ENCODE measurements at places on chromosomes 12 and 14.

GRCh38 chr12:42683933-42684801 lies 94.6 kb upstream of the PRICKLE1 start:
- no peak for DNase-seq

DNA sequence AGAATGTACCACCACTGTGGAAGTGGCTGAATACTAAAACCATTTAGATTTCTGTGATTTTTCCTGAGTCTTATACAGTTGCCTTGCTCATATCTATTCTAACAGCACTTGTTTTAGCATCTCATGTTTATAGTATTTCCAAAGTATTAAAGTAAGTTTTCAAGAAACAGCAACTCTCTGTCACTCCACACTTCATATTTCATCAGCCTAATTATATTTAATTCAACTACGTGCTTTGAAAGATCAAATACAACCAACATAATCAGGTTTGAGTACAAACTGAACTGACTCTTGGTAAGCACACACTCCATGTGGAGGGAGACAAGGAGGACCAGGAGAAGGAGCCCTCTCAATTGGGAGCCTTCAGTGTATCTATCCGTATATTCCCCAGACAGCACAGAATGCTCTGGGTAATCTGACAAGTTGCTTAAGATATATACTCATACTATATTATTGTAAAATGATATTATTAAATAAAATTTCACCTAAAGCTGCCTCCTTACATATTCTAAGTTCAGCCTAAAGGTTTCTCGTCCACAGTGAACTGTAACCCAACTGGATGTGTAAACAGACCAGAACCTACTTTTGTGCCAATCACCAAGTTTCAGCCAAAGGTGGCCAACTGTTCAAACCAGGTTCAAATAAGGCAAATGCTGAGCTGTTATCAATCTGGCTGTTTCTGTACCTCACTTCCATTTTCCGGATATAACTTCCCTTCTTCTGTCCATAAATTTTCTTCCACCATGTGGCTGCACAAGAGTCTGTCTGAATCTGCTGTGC lies 105.0 kb upstream of the RASSF8 start:
- no peak for DNase-seq

DNA sequence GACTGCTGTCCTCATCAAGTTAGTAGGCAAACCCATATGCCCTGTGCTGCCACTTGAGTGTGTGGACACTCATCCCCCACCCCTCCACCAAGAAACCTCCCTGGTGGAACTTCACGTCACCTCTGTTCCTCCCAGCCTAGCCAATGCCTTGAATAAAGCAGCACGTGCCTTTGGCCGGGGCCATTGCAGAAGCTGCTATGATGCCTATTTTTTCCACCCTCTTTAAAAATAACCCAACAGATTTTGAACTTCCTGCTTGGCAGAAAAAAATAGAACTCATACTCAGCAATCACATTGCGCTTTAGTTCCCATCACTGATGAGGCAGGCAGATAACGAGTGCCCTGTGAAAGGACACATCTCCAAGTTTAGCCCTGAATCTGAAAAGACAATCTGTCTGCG lies 23.1 kb upstream of the PWP1 start:
- no peak for DNase-seq

- peak; percentile 26 for DNase-seq
Measured at GRCh38 chr12:138898-139534, 72.4 kb downstream of the IQSEC3 start.

- no peak for DNase-seq
Measured at GRCh38 chr14:20732979-20733635, 12.6 kb upstream of the EDDM3A start.

DNA sequence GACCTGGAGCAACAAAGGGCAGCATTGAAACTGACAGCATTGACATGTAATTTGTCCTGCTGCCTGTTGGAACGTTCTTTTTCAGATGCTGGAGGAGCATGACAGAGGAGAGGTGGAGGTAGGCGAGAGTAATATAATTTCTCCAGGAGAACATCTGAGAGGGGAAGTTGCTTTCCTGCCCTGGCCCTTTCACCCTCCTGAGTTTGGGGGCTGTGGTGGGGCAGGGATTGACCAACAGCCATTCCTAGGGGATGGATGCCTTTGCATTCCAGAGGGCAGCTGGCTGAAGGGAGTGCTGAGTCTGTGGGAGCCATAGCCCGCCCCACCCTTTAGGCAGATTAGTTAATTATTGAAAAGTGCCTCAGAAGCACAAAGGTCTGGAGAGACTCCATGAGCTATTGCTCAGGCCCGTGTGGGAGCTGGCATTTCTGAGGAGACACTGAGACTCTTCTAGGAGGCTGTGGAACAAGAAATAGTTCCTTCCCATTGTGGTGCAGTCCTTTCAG lies 73.5 kb downstream of the ARF6 start:
- DNase-seq, result no peak

DNA sequence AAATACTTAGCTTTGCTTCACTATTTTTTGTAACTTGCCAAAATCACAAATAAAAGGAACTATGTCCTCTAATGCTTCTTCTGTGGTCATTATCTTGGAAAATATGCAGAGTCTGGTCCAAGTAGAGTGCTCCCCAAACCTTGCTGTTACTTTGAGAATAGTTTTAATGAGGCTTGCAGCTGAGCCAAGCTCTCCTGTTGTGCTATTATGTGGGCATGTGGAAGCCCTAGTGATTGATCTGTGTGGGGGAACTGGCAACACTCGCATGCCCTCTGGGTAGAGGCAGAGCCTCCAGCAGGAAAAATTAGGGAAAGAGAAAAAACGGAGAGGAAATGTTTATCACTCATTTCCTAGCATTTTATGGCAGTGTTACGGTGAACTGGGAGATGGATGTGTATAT lies 473.1 kb downstream of the EGLN3 start:
- DNase-seq, result no peak

- peak; percentile 18 for DNase-seq
Measured at GRCh38 chr12:14185427-14186192, 179.9 kb upstream of the ATF7IP start.

DNA sequence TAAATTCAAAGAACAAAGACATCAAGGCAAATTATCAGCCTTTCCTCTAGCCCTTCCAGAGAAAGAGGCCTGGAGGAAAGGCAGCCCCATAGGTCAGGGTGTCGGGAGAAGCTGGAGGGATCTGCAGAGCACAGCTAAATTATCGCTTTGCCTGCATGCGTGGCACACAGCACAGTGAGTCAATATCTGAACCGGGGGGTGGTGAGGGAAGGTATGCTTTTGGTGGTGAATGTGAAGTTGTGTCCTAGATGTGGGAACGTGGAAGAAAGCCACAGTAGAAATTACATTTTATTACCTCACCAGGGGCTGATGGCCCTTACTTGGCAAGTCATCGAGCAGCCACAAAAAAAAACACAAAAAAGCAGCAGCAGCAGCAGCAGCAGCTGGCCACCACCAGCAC lies 243.2 kb downstream of the EGLN3 start:
- DNase-seq, result no peak

- DNase-seq, result no peak
Measured at GRCh38 chr12:65967696-65968095, 143.4 kb downstream of the HMGA2 start.

DNA sequence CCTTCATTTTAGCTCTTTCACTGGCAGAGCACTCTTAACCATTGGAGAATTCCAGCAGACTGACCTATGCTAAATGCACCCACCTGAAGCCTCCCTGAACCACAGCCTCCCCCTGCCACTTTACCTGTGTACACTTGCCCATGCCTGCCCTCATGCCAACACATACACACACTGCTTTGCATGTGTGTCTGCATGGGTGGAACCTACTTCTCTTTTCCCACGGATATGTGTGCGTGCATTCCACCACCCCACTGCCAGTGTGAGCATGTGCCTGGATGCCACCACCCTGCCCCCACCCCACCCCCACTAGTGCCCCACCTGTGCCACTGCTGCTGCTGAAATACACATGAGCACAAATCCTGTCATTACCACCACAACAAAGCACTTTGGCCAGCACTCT lies 49.5 kb upstream of the EEA1 start:
- DNase-seq, result no peak

GRCh38 chr12:8446642-8447547 lies 8.9 kb upstream of the CLEC6A start:
- no peak for DNase-seq

DNA sequence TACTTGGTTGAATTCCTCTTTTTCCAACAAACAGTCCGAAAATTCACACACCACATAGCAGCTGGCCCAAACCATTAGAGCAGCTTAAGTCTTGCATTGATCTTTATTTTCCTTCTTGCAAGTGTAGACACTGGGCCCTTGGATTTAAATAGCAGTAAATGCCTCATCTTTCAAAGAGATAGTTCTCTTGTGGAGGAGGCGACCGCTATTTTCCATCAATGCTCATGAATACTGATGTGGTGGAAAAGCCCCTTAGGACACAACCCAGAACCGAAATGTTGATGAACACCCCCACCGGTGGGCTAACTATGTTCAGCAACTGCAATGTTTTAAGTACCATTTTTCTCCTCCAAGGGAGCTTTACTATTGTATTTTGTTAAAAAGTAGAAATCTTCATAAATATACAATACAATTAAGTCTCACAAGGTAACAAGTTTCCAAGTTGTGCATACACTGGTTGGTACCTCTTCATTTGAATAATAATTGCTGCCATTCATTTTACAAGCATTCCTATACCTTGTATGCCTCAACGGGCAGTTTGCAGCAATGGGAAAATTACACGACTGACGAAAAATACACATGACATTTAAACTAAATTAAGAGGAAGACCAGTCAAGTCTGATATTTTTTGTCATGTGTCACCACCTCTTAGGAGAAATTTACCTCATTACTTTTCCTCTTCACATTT lies 18.0 kb downstream of the NIN start:
- DNase-seq, result no peak

- DNase-seq, result no peak
Measured at GRCh38 chr12:82097877-82098276, 260.3 kb downstream of the CCDC59 start.

DNA sequence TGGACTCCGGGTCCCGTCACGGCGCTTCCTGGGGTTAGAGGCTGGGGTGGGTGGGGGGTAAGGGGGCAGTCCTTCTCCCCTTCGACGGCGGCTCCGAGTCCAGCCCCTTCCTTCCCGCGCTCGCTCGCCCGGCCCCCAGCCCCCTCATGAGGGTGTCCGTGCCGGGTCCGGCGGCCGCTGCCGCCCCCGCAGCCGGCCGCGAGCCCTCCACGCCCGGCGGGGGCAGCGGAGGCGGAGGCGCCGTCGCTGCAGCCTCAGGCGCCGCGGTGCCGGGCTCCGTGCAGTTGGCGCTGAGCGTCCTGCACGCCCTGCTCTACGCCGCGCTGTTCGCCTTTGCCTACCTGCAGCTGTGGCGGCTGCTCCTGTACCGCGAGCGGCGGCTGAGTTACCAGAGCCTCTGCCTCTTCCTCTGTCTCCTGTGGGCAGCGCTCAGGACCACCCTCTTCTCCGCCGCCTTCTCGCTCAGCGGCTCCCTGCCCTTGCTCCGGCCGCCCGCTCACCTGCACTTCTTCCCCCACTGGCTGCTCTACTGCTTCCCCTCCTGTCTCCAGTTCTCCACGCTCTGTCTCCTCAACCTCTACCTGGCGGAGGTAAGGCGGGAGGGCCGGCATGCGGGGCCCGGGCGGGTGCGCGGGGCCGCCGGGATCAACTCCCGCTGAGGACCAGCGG lies 500 bp downstream of the GPR137C start:
- DNase-seq, result peak; percentile 61

DNA sequence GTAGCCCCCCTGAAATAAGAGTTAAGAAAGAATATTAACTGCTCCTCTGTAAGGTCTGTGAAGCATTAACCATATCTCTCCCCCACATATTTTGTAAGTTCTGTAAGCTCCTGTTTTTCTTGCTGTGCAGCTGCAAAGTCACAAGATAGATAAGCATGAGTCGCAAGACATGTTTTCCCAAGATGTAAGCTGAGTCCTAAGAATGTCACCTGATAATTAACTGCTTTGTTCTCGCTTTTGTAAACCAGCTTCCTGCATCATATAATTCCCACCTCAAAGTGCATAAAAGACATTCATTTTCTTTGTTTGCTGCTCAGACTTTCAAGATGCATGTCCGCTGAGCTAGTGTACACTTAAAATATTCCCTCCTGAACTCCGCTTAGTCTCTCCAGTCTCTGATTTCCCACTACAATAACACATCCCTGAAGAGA lies 27.0 kb upstream of the PHC1 start:
- no peak for DNase-seq

GRCh38 chr14:45262637-45263036 lies 9.6 kb upstream of the MIS18BP1 start:
- no peak for DNase-seq

DNA sequence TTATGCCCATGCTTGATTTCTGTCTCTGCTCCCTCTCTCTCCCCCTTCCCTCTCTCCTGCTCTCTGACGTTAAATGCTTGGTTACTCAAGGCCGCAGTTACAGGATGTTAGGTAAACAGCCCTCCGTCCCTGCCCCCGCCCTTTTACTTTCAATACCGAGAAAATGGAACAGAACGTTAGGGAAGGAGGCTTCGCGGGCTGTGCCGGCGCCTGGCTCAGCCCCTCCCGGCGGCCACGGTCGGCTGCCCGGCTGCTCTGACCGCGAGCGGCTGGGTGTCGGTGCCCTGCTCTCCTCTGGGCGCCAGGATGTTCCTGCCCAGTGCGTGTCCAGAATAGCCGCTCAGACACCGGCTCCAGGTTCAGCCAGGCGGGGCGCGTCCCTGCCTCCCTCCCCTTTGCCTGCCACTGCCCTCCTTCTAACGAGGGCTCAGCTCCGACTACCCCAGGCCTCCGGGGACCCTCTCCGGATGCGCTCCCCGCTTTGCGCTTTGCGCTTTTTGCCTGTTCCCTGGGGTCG lies 166.1 kb downstream of the ADCK1 start:
- no peak for DNase-seq

GRCh38 chr14:31025367-31026076 lies at the start of gene AP4S1:
AP4S1 (plus strand) TSS chr14:31025649; CDS start chr14:31066197, 40,548 bp downstream.
- DNase-seq, result peak; percentile 42

DNA sequence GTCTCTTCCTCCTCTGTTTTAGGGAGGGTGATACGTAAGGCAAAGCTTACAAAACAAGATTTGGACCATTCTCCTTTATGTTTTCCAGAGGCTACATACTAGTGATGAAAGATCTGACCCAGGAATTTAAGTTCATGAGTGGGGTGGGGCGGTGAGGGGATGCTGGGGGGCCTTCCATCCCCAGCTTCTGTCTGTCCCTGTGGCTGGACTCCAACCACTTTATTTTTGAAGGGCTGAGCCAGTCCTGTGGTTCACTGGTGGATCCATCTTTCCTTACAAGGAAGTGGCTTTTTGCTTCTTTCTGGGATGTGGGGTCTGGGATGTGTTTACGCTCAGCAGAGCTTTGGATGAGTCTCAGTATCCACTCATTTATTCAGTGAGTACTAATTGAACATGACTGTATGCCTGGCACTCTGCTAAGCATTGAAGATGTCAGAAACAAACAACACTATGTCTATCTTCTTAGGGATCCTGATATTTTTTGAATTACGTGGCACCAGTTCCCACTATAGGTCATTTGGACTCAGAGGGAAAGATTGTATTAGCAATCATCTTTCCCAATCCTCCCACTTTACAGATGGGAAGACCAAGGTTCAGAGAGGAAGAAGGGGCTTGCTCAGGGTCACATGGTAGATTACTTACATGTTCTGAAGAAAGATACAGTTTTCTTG lies 291.8 kb upstream of the TBX3 start:
- DNase-seq, result no peak

DNA sequence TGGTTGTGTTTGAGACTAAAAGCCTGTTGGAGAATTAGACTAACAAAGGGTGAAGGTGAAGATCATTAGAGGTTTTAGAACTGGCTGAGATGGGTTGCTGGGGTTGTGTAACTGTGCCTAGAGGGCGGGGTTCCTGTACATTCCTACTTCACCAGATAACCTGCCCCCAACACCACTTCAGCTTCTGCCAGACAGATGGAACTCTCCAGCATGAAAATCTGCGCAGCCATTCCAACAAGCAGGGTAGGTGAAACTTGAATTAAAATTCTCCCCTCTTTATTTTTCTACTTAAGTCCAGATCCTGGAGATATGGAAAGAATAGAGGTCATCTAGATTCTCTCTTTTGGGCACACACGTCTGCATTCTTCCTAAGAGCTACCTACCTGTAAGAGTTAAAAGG lies 6.0 kb downstream of the FOXG1 start:
- DNase-seq, result no peak

Measured in naive thymus-derived CD4-positive, alpha-beta T cell (primary cell).